ENCODE measurements at places on chromosomes 2 and 18. TPM values are rescaled to one million over a fixed set of nuclear protein-coding genes. Genes with fewer than 3 reads are reported as not detected.

The RAB17 gene
- total RNA-seq = not detected

The SLC5A7 gene
- not detected for total RNA-seq

The ABCG5 gene
- total RNA-seq = not detected

The MC2R gene
- not detected for total RNA-seq

The AQP12B gene
- not detected for total RNA-seq

The WNT10A gene
- total RNA-seq = 1.9 TPM

The IL1RN gene
- total RNA-seq = 4.0 TPM

The RND3 gene
- total RNA-seq = not detected

The NAT8 gene
- not detected for total RNA-seq

The HDHD2 gene
- 42.2 TPM for total RNA-seq

The CD28 gene
- 52.7 TPM for total RNA-seq

The CENPA gene
- 34.4 TPM for total RNA-seq
